ENCODE measurements at places on chromosomes 6 and 20.

GRCh38 chr20:4076033-4076432, 60.7 kb upstream of the RNF24 start:
- peaks cover 15% of the 10 kb centered on the region for H3K27me3 ChIP-seq
- no peak overlapping the region for H3K4me3 ChIP-seq
- H3K4me1 ChIP-seq = peaks cover 21% of the 10 kb centered on the region
- no peaks in the 10 kb centered on the region for H3K36me3 ChIP-seq

DNA sequence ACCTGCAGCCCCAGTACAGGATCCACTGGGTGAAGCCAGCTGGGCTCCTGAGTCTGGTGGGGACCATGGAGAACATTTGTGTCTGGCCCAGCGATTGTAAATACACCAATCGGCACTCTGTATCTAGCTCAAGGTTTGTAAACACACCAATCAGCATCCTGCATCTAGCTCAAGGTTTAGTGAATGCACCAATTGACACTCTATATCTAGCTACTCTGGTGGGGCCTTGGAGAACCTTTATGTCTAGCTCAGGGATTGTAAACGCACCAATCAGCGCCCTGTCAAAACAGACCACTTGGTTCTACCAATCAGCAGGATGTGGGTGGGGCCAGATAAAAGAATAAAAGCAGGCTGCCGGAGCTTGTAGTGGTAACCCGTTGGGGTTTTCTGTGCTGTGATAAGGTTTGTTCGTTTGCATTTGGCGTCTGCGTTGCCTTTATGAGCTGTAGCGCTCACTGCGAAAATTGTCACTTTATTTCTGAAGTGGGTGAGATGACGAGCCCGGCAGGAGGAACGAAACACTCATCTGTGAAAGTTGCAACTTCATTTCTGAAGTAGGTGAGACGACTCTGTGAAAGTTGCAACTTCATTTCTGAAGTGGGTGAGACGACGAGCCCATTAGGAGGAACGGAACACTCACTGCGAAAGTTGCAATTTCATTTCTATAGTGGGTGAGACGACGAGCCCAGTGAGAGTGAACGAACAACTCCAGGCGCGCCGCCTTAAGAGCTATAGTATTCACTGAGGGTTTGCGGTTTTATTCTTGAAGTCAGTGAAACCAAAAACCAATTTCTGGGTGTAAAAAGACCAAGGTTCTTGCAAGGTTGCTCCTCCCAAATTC, 31.1 kb downstream of the SERPINB6 start:
- peaks cover 49% of the 10 kb centered on the region for H3K36me3 ChIP-seq
- peak overlapping the region; percentile 84 for H3K4me3 ChIP-seq
- peaks cover 44% of the 10 kb centered on the region for H3K4me1 ChIP-seq

DNA sequence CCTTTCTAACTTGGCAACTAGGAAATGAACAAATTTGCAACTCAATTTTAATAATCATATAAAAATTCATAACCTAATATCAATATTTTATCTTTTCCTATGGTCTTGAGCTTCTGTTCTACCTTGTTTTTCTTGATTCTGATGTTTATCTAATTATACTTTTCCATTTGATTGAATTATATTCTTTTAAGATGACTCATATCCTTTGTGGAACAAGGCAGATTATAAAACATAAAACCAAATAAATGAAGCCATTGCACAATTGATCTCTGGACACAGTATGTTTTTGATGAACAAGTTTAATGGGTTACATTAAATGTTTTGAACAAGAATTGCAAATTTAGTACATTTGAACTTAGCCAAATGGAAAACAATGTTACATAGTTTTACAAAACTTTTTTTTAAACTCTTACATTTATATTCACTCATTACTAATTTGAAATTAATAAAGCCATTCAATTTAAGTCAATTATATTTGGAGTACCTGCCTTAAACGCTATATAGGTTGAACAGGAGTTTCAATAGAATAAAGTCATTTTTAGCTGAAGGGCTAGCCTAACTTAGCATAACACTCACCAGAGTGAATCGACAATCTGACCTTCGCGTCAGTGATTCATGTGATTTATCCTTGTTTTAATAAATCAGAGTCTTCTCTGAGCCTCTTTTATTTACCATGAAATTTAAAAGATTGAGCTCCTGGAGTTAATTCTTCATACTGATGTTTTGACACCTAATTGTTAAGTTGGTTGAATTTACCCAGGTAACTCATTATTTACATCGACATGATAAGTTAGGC, 3.8 kb downstream of the NCOA7 start:
- H3K36me3 ChIP-seq = peaks cover 8% of the 10 kb centered on the region
- H3K4me3 ChIP-seq = no peak overlapping the region
- DNase-seq = no peak
- no peaks in the 10 kb centered on the region for H3K27me3 ChIP-seq

DNA sequence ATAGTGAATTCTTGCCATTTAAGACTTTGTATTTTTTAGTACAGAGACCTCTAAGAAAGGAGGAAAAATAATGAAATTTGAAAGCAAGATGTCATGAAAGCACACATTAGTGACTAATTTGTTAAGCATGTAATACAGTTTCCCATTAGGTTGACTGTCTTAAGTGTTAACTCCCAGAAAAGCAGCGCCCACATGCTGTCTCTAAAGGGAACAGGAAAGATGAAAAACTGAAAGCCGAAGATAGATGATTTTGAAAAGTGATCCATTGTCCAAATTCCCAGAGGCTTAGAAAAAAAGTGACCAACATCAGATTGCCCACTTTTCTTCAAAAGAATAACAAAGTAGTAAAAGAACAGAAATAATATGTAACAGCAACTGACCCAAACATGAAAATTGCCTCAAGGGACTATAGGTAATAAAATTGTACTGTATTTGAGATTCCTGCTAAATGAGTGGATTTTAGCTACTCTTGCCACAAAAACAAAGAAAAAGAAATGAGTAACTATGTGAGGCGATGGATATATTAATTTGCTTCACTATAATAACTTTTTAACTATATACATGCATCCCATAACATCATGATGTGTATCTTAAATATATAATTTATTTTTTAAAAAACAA, 83.2 kb upstream of the OGFRL1 start:
- no peak for DNase-seq
- no peak overlapping the region for H3K27ac ChIP-seq
- no peak overlapping the region for H3K4me3 ChIP-seq
- H3K36me3 ChIP-seq = no peaks in the 10 kb centered on the region

- H3K4me3 ChIP-seq = no peak overlapping the region
- H3K27me3 ChIP-seq = no peaks in the 10 kb centered on the region
- peaks cover 8% of the 10 kb centered on the region for H3K36me3 ChIP-seq
These were observed 131.0 kb downstream of the MAN1A1 start for GRCh38 chr6:119218548-119218947.

GRCh38 chr6:144405163-144405562, 120.0 kb downstream of the UTRN start:
- no peak overlapping the region for H3K4me3 ChIP-seq
- H3K27me3 ChIP-seq = no peaks in the 10 kb centered on the region
- H3K27ac ChIP-seq = no peak overlapping the region
- peaks cover 13% of the 10 kb centered on the region for H3K4me1 ChIP-seq
- DNase-seq = no peak

DNA sequence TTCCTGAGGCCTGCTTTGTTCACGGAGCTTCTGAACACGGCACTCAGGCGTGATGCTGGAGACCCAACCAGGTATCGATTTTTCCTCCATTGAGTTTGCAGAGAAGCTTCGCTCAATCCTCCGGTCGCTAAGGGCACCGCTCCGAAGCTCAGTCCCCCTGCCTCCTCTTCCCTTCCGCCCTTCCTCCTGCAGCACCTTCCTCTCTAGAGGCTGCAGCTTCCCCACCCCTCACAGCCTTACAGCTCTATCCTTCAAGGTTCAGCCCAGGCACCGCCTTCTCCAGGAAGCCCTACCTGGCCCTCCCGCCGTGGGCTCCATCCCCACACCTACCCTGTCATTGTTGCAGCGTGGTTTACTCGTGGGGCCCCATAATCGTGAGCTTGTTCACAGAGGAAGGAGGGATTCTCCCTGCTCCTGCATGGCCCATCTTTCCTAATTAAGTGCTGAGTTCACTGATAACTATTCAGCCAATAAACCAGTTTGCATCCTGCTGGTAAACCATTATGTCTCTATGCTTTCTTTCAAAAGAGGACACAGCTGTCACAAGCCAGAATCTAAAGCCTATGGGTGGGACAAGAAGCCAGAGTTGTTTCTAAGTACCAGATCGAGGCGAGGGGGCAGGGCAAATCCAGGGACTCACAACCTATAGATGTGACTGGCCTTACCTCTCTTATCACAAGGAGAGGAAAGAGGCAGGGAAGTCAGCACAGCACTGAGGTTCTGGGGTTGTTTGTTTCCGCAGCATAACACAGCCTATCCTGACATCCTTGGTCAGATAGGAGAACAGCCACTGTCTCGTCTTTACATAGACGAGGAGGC, 152.0 kb downstream of the GRM4 start:
- no peak for DNase-seq
- H3K4me3 ChIP-seq = no peak overlapping the region
- H3K4me1 ChIP-seq = no peaks in the 10 kb centered on the region
- H3K36me3 ChIP-seq = no peaks in the 10 kb centered on the region
- H3K27ac ChIP-seq = no peak overlapping the region

- no peaks in the 10 kb centered on the region for H3K27me3 ChIP-seq
- H3K27ac ChIP-seq = no peak overlapping the region
- H3K4me1 ChIP-seq = no peaks in the 10 kb centered on the region
- H3K36me3 ChIP-seq = no peaks in the 10 kb centered on the region
- no peak for DNase-seq
These were observed 549.4 kb upstream of the SYNCRIP start for GRCh38 chr6:86192123-86192522.

DNA sequence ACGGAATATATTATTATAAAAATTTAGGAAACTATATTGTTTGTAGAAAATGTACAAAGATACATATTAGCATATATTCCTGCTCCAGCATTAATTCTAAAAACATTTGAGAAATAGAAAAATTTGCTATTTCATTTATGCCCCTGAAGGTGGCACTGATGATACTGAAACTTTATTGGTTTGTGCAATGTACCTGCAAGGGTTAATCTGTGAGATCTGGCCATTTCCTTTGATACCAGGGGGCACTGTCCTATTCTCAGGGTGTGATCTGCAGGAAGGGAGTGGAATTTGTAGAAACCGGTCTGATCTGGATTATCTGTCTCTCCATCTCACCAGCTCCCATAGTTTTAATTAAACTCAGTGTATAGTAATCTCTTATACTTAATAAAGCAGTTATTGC, 625.1 kb upstream of the IMPG1 start:
- DNase-seq = no peak
- H3K4me1 ChIP-seq = no peaks in the 10 kb centered on the region
- no peaks in the 10 kb centered on the region for H3K36me3 ChIP-seq
- no peak overlapping the region for H3K27ac ChIP-seq
- H3K27me3 ChIP-seq = no peaks in the 10 kb centered on the region

DNA sequence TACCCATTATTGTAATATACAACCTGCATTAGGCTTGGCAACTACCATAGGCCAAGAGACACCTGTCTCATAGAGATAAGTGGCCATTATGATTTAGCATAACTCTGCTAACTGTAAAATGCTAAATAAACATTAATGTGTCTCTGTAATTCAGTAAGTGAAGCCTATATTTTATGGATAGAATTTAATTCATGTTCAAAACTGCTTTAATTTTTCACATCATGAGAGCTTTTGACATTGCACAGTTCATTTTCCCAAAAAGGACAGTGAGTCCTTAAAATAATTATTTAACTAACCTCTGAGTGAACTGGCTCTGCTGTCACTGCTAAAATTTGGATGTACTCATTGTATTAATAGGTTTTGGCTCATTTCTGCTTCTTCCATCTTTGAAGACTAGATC, 41.4 kb upstream of the TMX4 start:
- no peak overlapping the region for H3K27ac ChIP-seq
- peaks cover 3% of the 10 kb centered on the region for H3K27me3 ChIP-seq
- H3K4me3 ChIP-seq = no peak overlapping the region
- no peaks in the 10 kb centered on the region for H3K36me3 ChIP-seq
- H3K4me1 ChIP-seq = no peaks in the 10 kb centered on the region
- no peak for DNase-seq

- peaks cover 6% of the 10 kb centered on the region for H3K27me3 ChIP-seq
- H3K27ac ChIP-seq = no peak overlapping the region
- H3K4me1 ChIP-seq = no peaks in the 10 kb centered on the region
- no peak for DNase-seq
- H3K36me3 ChIP-seq = no peaks in the 10 kb centered on the region
- no peak overlapping the region for H3K4me3 ChIP-seq
These were observed 200.5 kb upstream of the CDYL start for GRCh38 chr6:4575714-4576113.

- H3K4me1 ChIP-seq = peaks cover 5% of the 10 kb centered on the region
- H3K27ac ChIP-seq = no peak overlapping the region
- peaks cover 19% of the 10 kb centered on the region for H3K36me3 ChIP-seq
- H3K27me3 ChIP-seq = no peaks in the 10 kb centered on the region
These were observed 98.5 kb downstream of the CARMIL1 start for GRCh38 chr6:25377664-25378063.

GRCh38 chr6:16183187-16183664, 54.3 kb downstream of the MYLIP start:
- H3K4me3 ChIP-seq = no peak overlapping the region
- no peak for DNase-seq
- peaks cover 15% of the 10 kb centered on the region for H3K36me3 ChIP-seq
- peaks cover 25% of the 10 kb centered on the region for H3K4me1 ChIP-seq
- H3K27ac ChIP-seq = no peak overlapping the region

GRCh38 chr20:59823491-59824259, 109.8 kb downstream of the SYCP2 start:
- no peaks in the 10 kb centered on the region for H3K36me3 ChIP-seq
- H3K4me3 ChIP-seq = no peak overlapping the region
- no peak overlapping the region for H3K27ac ChIP-seq
- no peaks in the 10 kb centered on the region for H3K4me1 ChIP-seq
- no peaks in the 10 kb centered on the region for H3K27me3 ChIP-seq

- H3K4me3 ChIP-seq = no peak overlapping the region
- peaks cover 31% of the 10 kb centered on the region for H3K27me3 ChIP-seq
- H3K4me1 ChIP-seq = peaks cover 5% of the 10 kb centered on the region
- no peak overlapping the region for H3K27ac ChIP-seq
These were observed 5.7 kb upstream of the OSTM1 start for GRCh38 chr6:108080010-108080780.

DNA sequence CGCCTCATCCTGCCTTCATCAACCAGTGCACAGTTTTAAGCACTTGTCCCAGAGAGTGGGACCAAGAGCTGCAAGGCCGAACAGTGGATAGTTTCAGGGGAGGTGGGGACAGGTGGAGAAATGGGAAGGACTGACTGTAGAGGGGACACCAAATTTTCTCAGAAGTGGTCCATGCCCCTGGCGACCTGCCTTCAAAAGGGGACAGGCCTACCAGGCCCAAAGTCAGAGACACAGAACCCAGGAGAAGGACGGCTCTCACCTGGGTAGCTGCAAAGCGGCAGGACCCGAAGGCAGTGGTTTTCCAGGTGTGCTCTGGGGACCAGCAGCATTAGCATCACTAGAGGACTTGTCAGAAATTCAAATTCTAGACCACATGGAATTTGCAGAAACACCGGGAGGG, 5.8 kb downstream of the TFEB start:
- no peak overlapping the region for H3K27ac ChIP-seq
- H3K36me3 ChIP-seq = peaks cover 2% of the 10 kb centered on the region
- no peak overlapping the region for H3K4me3 ChIP-seq
- H3K27me3 ChIP-seq = no peaks in the 10 kb centered on the region
- peaks cover 42% of the 10 kb centered on the region for H3K4me1 ChIP-seq

GRCh38 chr6:22448291-22448711, 121.1 kb upstream of the HDGFL1 start:
- H3K4me1 ChIP-seq = no peaks in the 10 kb centered on the region
- no peaks in the 10 kb centered on the region for H3K36me3 ChIP-seq
- no peak for DNase-seq
- no peak overlapping the region for H3K27ac ChIP-seq
- no peaks in the 10 kb centered on the region for H3K27me3 ChIP-seq

Measured in activated naive CD8-positive, alpha-beta T cell treated with anti-CD3 and anti-CD28 coated beads, Interleukin-2, amount 10 ng/mL, durations not matched to agents 7 days and 5 days (primary cell).